ENCODE measurements at places on chromosomes 11 and 22. TPM values are rescaled to one million over a fixed set of nuclear protein-coding genes. Genes with fewer than 3 reads are reported as not detected.

DNA sequence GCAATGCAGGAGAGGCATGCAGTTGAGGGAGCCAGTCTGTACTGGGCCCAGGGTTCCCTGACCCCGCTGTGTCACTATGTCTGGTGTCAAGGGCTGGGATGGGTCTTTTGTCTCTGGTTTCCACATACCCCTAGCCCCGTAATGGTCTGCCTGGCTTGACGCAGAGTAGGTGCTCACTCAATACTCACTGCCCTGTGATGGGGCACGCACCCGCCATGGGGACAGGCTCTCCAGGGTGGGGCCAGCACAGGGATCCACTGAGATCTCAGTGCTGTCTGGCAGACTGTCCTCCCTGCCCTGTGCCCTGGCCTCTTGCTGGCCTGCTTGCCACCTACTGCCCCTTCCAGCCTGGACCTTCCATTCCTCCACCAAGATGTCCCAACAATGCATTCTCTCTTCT, 101.7 kb upstream of the CD82 start:
- H3K4me3 ChIP-seq: no peak overlapping the region

GRCh38 chr11:45553383-45553936, 112.0 kb downstream of the CHST1 start:
- peaks cover 82% of the 10 kb centered on the region for H3K27me3 ChIP-seq
- H3K4me1 ChIP-seq: peaks cover 8% of the 10 kb centered on the region
- no peak overlapping the region for H3K4me3 ChIP-seq
- no peak for DNase-seq
- H3K36me3 ChIP-seq: no peaks in the 10 kb centered on the region

GRCh38 chr22:33776491-33776890, 143.8 kb downstream of the LARGE1 start:
- H3K27ac ChIP-seq: no peak overlapping the region
- no peak for DNase-seq
- H3K4me3 ChIP-seq: no peak overlapping the region
- no peaks in the 10 kb centered on the region for H3K4me1 ChIP-seq
- no peaks in the 10 kb centered on the region for H3K36me3 ChIP-seq

GRCh38 chr22:36732609-36733008, 29.1 kb upstream of the CACNG2 start:
- DNase-seq: no peak
- no peak overlapping the region for H3K27ac ChIP-seq
- H3K4me3 ChIP-seq: no peak overlapping the region
- H3K36me3 ChIP-seq: no peaks in the 10 kb centered on the region
- no peaks in the 10 kb centered on the region for H3K4me1 ChIP-seq
- peaks cover 100% of the 10 kb centered on the region for H3K27me3 ChIP-seq

DNA sequence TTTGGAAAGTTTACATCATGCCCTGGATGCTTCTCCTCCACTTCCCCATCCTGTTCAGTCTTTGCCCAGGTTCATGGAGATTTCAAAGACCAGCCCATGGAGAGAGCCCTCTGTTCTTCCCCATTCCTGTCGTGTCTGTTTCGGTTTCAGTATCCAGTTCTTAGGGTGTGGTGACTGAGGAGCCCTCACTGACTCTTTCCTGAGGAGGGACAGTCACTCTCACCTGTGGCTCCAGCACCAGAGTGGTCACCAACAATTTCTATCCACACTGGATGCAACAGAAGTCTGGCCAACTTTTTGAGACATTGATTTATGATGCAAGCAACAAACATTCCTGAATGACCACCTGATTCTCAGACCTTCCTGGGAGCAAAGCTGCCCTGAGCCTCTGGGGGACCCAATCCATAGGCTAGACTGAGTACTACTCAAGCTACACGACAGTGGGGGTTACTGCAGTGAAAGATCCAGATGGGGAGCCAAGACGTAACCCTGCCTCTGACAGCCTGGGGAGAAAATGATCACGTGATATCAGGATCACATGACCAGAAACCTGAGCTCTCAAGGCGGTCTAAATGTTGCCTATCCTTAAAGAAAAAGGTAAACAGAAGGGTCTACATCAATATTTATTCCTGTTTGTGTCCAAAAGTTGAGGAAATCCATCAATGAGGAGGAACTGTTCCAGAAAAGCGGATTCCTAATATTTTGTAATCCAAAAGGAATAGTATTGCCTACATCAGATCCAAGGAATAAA, 76.2 kb upstream of the VPREB1 start:
- peaks cover 12% of the 10 kb centered on the region for H3K36me3 ChIP-seq
- H3K27me3 ChIP-seq: peaks cover 71% of the 10 kb centered on the region
- peak overlapping the region; percentile 60 for H3K4me3 ChIP-seq
- H3K4me1 ChIP-seq: peaks cover 12% of the 10 kb centered on the region
- peak; percentile 49 for DNase-seq

RCOR2 gene
- 0.37 TPM for total RNA-seq

FGF19 gene
- 0.73 TPM for total RNA-seq
